H1 (cell line): ENCODE measurements at places on chromosomes 1 and 21.
A peak's percentile ranks its signal among the peaks of the same experiment; 100 is the strongest.

- H3K27me3 ChIP-seq: no peaks in the 10 kb centered on the region
- no peaks in the 10 kb centered on the region for H3K36me3 ChIP-seq
- H3K4me3 ChIP-seq: no peak overlapping the region
- no peak overlapping the region for H3K27ac ChIP-seq
Observed at GRCh38 chr21:30256100-30256499, 26.6 kb downstream of the KRTAP24-1 start.

- DNase-seq: no peak
- H3K27ac ChIP-seq: peak overlapping the region; percentile 21; the same call in 1 of the 2 replicates
- H3K36me3 ChIP-seq: no peaks in the 10 kb centered on the region
- no peaks in the 10 kb centered on the region for H3K27me3 ChIP-seq
Observed at GRCh38 chr1:6358757-6359201, 34.8 kb downstream of the ACOT7 start.

GRCh38 chr1:116288201-116288598, 84.8 kb upstream of the ATP1A1 start:
- H3K36me3 ChIP-seq: no peaks in the 10 kb centered on the region
- H3K27ac ChIP-seq: no peak overlapping the region
- H3K27me3 ChIP-seq: no peaks in the 10 kb centered on the region
- H3K4me3 ChIP-seq: no peak overlapping the region

DNA sequence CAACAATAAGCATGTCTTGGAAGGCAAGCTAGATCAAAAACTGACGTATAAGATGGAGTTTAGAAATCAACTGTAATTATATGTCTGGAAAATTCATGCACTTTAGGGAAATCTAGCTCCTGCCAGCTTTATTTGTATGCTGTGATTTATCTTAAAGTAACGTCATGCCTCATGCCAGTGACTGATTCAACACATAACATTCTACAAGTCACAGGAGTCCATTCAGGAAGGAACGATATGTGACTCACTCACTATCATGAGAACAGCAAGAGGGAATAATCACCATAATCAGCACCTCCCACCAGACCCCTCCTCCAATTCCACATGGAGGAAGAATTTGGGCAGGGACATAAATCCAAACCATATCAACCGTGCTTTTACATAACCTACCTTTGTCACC, 682.4 kb upstream of the ADAMTS5 start:
- no peak overlapping the region for H3K4me3 ChIP-seq
- no peaks in the 10 kb centered on the region for H3K36me3 ChIP-seq
- no peak overlapping the region for H3K27ac ChIP-seq
- H3K27me3 ChIP-seq: no peaks in the 10 kb centered on the region

DNA sequence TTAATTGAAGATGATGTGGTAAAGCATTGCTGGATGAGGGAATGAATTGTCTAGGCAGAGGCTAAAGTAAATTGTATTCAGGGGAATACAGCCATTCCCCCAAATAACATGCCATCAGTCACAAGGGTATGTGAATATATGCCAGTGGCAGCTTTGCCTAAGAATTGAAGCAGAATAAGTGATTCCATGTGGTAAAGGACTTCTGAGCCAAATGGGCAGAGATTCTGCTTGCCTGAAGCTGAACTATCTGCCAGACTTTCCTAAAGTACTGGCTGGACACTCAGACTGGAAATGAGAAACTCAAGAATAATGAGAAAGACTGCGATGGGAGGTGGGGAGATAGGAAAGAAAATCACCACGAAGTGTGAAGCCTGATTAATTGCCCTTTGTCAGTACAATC, 2.4 kb downstream of the LIX1L start:
- H3K4me1 ChIP-seq: no peaks in the 10 kb centered on the region
- DNase-seq: no peak
- H3K36me3 ChIP-seq: no peaks in the 10 kb centered on the region
- H3K27ac ChIP-seq: no peak overlapping the region
- no peak overlapping the region for H3K4me3 ChIP-seq

GRCh38 chr1:5428351-5428750, 563.9 kb downstream of the NPHP4 start:
- H3K36me3 ChIP-seq: no peaks in the 10 kb centered on the region
- DNase-seq: no peak
- H3K4me3 ChIP-seq: no peak overlapping the region
- peaks cover 19% of the 10 kb centered on the region for H3K4me1 ChIP-seq

DNA sequence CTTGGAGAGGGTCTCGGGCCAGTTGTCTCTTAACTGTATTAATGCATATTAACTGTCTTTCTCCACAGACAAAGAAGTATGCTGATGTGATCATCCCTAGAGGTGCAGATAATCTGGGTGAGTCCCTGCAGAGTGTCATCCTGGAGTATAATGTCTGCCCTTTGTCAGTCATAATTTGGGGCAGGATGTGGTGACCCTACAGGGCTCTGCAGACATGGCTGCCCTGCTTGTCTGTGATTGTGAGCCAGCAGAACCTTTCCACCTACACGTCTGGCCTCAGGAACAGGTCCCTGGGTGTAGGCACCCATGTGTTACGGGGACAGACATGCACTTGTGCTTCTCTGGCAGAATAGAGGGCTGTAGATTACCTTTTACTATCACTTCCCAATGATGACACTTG, 78.4 kb downstream of the UCK2 start:
- H3K4me3 ChIP-seq: no peak overlapping the region

DNA sequence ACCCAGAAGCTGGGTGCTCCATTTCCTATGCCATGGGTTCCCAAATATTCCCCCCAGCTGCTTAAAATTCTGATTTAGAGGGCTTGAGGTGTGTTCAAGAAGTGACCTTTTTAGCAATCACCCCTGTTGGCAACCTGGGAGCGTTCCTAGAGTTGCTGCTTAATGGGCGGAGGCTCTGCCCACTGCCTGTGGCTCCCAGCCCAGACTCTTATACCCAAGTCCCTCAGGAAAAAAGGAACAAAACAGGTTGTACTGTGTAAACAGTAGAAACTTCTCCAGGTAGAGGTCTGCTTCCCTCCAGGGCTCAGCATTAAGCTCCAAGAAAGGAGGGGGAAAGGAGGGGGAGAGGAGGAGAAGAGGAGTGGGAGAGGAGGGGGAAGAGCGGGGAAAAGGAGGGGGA, 14.6 kb upstream of the TENT5C start:
- no peaks in the 10 kb centered on the region for H3K27me3 ChIP-seq
- no peak for DNase-seq
- no peak overlapping the region for H3K4me3 ChIP-seq
- H3K27ac ChIP-seq: no peak overlapping the region

GRCh38 chr1:12183095-12183794, 16.5 kb downstream of the TNFRSF1B start:
- peaks cover 4% of the 10 kb centered on the region for H3K4me1 ChIP-seq
- H3K27me3 ChIP-seq: no peaks in the 10 kb centered on the region
- no peaks in the 10 kb centered on the region for H3K36me3 ChIP-seq
- H3K4me3 ChIP-seq: no peak overlapping the region
- H3K27ac ChIP-seq: no peak overlapping the region

GRCh38 chr1:38475624-38476005, 384.0 kb downstream of the RRAGC start:
- H3K4me1 ChIP-seq: peaks cover 16% of the 10 kb centered on the region
- H3K27ac ChIP-seq: no peak overlapping the region

- H3K27ac ChIP-seq: no peak overlapping the region
- no peaks in the 10 kb centered on the region for H3K36me3 ChIP-seq
- no peaks in the 10 kb centered on the region; the same call in 1 of the 2 replicates for H3K27me3 ChIP-seq
- no peak overlapping the region for H3K4me3 ChIP-seq
Observed at GRCh38 chr1:157487096-157487495, 65.2 kb downstream of the FCRL5 start.

- no peaks in the 10 kb centered on the region for H3K4me1 ChIP-seq
- H3K27ac ChIP-seq: no peak overlapping the region
- no peaks in the 10 kb centered on the region for H3K27me3 ChIP-seq
Observed at GRCh38 chr1:231507476-231508355, 20.8 kb upstream of the TSNAX start.

DNA sequence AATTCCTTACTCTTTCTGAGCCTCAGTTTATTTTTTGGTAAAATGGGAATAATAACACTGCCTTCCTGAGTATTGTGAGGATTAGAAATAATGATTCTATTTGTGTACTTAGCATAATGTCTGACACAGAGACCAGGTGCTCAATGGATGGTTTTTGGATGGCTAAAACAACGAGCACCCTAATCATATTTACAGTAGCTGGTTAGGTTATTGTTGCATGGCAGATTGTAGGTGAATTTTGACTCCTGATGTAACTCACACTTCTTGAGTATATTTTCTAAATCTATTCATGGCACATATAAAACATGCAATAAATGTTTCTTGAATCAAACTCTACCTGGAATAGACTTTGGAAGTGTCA, 11.9 kb upstream of the DUSP10 start:
- no peak for DNase-seq
- H3K4me3 ChIP-seq: no peak overlapping the region
- H3K27me3 ChIP-seq: no peaks in the 10 kb centered on the region
- H3K27ac ChIP-seq: no peak overlapping the region
- no peaks in the 10 kb centered on the region for H3K36me3 ChIP-seq

DNA sequence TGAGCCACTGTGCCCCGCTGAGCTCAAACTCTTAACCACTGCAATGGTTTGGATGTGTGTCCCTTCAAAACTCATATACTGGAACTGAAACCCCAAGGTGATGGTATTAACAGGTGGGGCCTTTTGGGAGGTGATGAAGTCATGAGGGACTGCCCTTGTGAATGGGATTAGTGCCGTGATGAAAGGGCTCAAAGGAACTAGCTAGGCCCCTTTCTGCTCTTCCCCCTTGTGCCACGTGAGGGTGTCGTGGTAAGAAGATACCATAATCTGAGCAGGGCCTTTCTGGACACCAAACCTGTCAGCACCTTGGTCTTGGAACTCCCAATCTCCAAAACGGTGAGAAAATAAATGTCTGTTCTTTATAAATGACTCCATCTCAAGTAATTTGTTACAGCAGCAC, 45.5 kb upstream of the SPOCD1 start:
- H3K4me3 ChIP-seq: no peak overlapping the region
- H3K27me3 ChIP-seq: no peaks in the 10 kb centered on the region
- no peak overlapping the region for H3K27ac ChIP-seq
- H3K36me3 ChIP-seq: no peaks in the 10 kb centered on the region

DNA sequence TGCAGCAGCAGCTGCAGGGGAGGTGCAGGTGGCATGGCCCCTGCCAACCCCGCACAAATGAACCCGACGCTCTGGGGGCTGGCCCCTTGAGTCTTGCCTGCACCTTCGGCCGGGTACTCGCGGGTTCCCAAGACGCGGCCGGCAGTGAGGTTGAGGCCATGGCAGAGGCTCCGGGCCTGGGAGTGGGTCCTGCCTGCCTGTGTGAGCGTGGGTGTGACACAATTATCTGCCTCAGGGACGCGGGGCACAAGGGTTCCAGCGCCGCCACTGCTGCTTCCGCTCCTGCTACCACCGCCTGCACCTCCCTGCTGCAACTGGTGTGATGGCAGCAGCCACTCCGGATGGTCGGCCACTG, 20.9 kb upstream of the TGFB2 start:
- H3K27me3 ChIP-seq: no peaks in the 10 kb centered on the region
- no peaks in the 10 kb centered on the region for H3K4me1 ChIP-seq
- H3K4me3 ChIP-seq: no peak overlapping the region
- peaks cover 12% of the 10 kb centered on the region for H3K36me3 ChIP-seq
- H3K27ac ChIP-seq: no peak overlapping the region

GRCh38 chr1:41192456-41193178, 49.5 kb downstream of the SCMH1 start:
- no peak overlapping the region for H3K4me3 ChIP-seq
- H3K27me3 ChIP-seq: no peaks in the 10 kb centered on the region
- H3K36me3 ChIP-seq: no peaks in the 10 kb centered on the region
- no peak for DNase-seq

GRCh38 chr1:226125097-226125630, 61.4 kb downstream of the ACBD3 start:
- peak; percentile 83 for DNase-seq
- H3K4me3 ChIP-seq: no peak overlapping the region
- H3K36me3 ChIP-seq: no peaks in the 10 kb centered on the region
- peaks cover 14% of the 10 kb centered on the region for H3K4me1 ChIP-seq

GRCh38 chr1:158185770-158186169, 5.1 kb downstream of the CD1D start:
- DNase-seq: no peak
- peaks cover 39% of the 10 kb centered on the region for H3K27me3 ChIP-seq
- peaks cover 15% of the 10 kb centered on the region for H3K4me1 ChIP-seq
- no peak overlapping the region for H3K4me3 ChIP-seq
- H3K36me3 ChIP-seq: no peaks in the 10 kb centered on the region

GRCh38 chr1:56199061-56199460, 380.3 kb downstream of the PLPP3 start:
- no peaks in the 10 kb centered on the region for H3K36me3 ChIP-seq
- H3K27ac ChIP-seq: no peak overlapping the region
- H3K4me1 ChIP-seq: no peaks in the 10 kb centered on the region
- no peak overlapping the region for H3K4me3 ChIP-seq

- H3K4me3 ChIP-seq: no peak overlapping the region
- H3K27ac ChIP-seq: no peak overlapping the region
- no peaks in the 10 kb centered on the region for H3K4me1 ChIP-seq
- no peaks in the 10 kb centered on the region for H3K27me3 ChIP-seq
- DNase-seq: no peak
Observed at GRCh38 chr21:39175154-39175553, 8.1 kb downstream of the PSMG1 start.

DNA sequence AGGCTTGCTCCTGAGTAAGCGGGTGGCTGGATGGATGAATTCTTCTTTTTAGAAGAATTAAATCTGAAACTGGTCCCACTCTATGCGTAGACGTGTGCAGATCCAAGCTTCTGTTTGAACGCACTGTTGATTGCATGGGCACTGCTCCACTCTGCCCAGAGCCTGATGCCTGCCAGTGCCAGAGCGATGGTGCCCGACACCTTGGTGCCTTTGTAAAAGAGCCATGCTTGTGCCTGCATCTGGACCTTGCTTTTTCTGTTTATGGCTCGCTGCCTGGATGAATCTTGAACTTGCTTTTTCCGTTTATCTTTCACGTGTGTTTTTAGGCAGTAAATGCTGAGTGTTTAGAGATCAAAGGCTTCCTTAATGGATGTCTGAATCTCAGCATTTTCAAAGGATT, 15.0 kb upstream of the PWP2 start:
- H3K4me1 ChIP-seq: no peaks in the 10 kb centered on the region
- peaks cover 27% of the 10 kb centered on the region for H3K36me3 ChIP-seq
- H3K27me3 ChIP-seq: no peaks in the 10 kb centered on the region
- peak; percentile 32 for DNase-seq

- H3K27me3 ChIP-seq: peaks cover 7% of the 10 kb centered on the region; the same call in 1 of the 2 replicates
- peaks cover 2% of the 10 kb centered on the region; the same call in 1 of the 2 replicates for H3K4me1 ChIP-seq
- no peaks in the 10 kb centered on the region for H3K36me3 ChIP-seq
Observed at GRCh38 chr1:24503059-24503751, 569 bp downstream of the RCAN3 start.

GRCh38 chr1:67347688-67348472, 40.2 kb downstream of the IL12RB2 start:
- no peaks in the 10 kb centered on the region for H3K4me1 ChIP-seq
- H3K4me3 ChIP-seq: no peak overlapping the region
- H3K27me3 ChIP-seq: no peaks in the 10 kb centered on the region
- no peak overlapping the region for H3K27ac ChIP-seq
- DNase-seq: peak; percentile 13
